NCI-H2227 treated with DMSO at 0.1 percent for 48 hours (cell line): ENCODE measurements at places on chromosomes 7 and 10.

- DNase-seq, result no peak
Observed at GRCh38 chr10:133458021-133458709, 4.4 kb downstream of the SCART1 start.

GRCh38 chr10:51878695-51879094 lies 179.3 kb upstream of the CSTF2T start:
- no peak for DNase-seq

DNA sequence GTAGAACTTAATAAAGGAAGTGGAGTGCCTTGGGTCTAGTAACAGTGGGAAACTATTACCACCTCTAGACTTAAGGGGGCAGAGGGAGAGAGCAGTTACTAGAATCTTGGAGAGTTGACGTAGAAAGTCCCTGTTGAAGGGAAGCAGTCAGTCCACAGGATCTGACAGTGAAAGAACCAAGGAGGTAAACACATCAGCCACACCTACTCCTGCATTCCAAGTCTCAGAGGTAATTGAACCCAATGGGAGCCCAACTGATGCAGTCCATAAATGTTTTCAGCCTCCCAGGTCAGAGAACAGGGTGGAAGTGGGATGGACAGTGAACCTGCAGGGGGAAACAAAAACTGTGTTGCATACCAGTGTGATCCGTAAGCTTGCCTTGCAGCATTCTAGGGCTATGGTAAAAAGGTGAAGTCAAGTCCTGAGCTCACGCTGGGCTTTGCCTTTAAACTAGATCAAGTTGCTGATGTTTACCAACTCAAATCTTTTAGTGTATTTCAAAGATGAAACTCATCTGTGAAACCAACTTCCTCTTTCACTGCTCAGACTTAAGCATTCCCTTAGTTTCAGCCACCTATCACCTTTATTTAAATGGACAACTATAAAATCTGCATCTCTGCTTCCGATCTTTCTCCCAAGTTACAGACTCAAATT lies 57.2 kb downstream of the SLC16A12 start:
- no peak for DNase-seq

DNA sequence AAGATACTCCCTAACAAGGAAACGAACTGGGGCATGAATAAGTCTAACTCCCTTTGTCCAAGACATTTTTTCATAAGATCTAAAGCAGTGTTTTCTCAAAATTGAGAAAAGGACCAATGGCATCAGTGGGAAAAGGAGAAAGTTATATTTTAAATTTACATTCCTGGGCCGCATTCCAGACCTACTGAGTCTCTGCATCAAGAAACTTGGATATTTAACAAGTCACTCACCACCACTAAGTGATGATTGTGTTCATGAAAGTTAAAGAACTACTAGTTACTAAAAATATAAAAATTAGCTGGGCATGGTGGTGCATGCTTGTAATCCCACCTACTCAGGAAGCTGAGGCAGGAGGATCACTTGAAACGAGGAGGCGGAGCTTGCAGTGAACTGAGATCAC lies 149.6 kb upstream of the MEOX2 start:
- no peak for DNase-seq

DNA sequence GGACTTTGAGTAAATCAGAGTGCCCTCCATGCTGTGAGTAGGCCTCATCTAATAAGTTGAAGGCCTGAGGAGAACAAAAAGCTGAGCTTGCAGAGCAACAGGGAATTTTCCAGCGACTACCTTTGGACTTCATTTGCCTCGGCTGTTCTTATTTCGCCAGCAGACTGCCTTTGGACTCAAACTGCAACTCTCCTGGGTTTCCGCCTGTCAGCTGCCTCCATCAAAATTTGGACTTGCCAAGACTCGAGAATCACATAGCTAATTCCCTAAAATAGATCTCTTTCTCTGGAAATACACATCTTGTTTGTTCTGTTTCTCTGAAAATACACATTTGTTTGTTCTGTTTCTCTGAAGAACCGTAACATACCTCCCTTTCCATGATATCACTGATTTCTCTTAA lies 93.8 kb downstream of the ITGB8 start:
- DNase-seq, result no peak

GRCh38 chr10:77737608-77738007 lies 100.0 kb upstream of the KCNMA1 start:
- DNase-seq, result no peak

DNA sequence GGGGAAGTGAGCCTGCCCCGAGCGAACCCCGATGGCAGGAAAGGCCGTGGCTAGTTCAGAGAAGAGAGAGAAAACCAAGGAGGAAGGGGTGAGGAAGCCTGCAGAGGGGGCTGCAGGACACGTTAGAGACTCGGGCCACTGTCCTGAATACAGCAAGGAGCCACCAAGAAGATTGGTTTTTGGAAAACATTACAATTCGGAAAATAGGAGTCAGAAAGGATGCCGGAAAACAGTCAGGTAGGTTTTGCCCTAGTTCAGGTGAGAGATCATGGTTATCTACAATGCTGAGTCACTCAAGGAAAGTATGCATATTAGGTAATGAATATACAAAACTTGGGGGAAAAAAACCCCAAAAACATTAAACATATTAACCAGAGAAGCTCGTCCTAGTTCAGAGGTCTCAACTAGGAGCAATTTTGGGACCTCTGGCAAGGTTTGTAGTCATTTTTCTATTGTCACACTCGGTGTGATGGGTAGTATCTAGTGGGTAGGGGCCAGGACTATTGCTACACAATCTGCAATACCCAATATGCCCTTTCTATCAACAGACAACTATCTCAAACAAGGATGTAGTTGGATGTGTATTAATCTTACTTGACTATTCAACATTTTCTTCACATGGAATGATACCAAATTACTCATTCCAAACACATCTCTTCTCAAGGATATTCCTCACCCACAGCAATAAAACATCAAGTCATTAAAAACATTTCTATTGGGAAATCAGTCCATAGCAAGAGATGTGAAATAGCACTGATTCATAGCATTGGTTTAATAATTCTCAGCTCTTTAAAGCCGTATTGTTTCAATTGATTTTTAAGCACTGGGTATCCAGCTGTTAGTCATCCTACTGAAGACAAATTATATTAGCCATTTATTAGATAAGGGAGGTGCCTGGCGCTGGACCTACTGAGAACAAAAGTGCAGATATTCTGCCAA lies 74.4 kb upstream of the RSU1 start:
- no peak for DNase-seq

DNA sequence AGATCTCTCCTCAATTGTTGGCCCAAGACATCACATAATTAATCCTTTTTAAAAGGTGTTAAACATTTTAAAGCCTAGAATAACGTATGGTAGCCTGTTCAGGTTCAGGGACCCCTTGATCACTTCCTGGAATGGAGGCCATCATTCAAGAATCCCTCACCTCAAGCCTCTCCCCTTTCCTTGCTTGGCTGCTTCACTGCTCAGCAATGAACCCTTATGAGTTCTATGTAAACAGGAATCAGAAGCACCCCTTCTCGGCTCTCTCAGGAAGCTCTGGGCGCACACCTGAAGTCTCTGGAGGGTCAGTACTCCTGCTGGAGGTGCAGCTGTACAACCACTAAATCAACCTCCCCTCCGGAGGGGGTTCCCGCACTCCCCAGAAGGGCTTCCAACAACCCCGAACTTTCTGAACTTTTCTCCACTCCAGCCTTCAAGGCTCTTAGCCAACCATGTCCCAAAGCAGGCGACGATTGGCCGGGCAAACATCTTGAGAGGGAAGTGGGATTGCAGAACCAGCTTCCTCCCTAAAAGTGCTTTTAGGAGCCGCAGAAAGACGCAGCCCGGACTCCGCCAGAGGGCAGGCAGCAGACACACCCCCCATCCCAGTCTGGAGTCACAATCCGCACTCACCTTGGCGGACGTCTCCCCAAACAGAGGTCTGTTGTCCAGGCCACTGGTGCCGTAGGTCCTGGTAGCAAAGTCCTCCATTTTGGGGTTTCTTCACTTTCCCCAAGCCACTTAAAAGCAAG lies 562 bp downstream of the TMEM243 start:
- no peak for DNase-seq

- DNase-seq, result no peak
Observed at GRCh38 chr7:80508440-80508839, 3.4 kb downstream of the GNAT3 start.

DNA sequence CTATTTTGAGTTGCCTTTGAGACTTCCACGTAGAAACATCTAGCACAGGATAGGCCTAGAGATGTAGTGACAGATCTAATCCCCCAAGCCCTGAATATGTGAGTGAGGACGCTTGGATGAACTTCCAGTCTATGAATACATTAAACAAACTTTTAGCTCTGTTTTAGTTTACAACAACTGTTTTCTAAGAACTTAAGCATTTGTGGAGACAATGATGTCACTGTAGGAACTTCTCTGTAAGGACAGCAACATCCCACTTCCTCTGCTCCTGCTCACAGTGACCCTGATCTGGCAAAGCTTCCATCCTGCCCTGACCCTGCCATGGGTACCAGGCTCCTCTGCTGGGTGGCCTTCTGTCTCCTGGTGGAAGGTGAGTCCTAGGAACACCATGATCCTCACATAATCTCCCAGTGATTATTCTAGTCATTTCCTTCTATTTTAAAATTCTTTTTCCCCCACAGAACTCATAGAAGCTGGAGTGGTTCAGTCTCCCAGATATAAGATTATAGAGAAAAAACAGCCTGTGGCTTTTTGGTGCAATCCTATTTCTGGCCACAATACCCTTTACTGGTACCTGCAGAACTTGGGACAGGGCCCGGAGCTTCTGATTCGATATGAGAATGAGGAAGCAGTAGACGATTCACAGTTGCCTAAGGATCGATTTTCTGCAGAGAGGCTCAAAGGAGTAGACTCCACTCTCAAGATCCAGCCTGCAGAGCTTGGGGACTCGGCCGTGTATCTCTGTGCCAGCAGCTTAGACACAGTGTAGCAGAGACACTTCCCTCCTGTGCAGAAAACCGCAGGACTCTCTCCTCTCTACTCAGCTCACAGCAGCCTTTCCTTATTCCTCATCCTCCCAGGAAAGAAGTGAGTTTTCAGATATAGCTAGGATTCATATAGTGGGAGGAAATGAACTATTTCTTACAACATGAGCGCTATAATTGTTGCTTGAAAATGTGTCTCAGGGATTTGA lies 194.4 kb upstream of the PRSS1 start:
- no peak for DNase-seq

GRCh38 chr10:75021379-75022249 lies 89.8 kb upstream of the SAMD8 start:
- DNase-seq, result no peak

GRCh38 chr10:30063099-30063498 lies 3.7 kb upstream of the JCAD start:
- DNase-seq, result no peak

DNA sequence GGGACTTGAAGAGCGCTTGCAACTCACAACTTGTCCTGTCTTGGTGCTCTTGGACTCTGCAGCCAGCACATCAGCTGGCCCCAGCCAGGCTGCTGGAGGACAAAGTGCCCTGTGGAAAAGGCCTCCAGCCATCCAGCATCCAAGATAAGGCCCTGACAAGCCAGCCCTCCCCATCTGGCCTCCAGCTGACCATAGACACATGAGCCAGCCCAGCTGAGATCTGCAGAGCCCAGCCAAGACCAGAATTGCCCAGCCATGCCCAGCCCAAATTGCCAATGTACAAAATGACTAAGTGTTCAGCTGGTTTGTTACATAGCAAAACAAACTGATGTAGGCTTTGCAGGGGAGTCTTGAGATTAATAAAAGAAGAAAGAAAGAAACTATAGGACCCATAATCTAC lies 36.0 kb upstream of the FRMD4A start:
- no peak for DNase-seq

DNA sequence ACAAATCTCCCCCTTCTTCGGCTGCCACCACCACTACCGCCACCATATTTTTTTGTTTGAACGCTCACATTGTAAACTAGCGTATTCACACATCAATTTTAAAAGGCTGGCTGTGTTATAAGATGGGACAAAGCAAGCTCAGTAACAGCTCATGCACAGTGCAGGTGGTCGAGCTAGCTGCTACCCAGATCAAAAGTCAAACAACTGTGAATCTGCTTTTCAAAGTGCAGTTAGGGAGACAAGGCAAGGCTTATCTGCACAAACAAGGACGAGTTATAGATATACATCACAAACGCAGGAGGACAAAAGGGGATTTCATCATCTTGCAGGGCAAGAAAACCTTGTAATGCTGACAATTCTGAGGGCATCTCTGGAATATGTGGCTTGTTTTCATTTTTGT lies 231.6 kb downstream of the VTI1A start:
- no peak for DNase-seq

DNA sequence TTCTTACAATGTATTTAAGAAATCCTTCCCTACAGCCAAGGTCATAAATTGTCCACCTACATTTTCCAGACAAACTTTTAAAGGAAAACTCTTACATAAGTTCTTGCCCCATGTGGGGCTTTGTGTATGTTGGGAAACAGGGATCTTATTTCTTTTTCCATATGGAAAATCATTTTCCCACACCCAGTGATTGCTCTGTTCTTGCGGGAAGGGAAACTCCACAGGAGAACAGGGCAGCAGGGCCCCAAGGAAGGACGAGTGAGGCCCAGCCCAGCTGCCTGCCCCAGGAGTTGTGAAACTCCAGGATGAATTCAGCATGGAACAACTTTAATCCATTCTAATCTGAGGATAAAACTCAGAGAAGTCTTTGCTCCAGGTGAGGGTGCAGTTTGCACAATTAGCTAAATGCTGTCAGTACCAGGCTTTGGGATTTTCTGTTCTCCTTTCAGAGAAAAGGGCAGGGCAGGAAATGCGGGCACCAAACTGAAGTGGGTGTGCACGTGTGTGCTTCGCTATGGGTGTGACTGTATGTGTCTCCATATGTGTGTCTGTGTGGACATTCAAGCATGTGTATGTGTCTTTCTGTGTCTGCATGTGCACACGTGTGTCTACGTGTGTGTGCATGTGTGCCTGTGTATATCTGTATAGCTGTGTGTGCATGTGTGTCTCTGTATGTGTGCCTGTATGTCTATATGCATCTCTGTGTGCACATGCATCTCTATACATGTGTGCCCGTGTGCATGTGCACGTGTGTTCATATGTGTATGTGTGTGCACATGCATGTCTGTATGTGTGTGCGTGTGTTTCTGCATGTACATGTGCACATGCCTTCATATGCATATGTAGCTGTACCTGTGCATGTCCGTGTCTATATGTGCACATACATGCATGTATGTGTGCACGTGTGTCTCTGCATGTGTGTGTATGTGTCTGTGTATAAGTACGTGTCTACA lies 102.0 kb upstream of the FAM20C start:
- DNase-seq, result no peak

- no peak for DNase-seq
Observed at GRCh38 chr10:8975535-8975934, 921.0 kb downstream of the GATA3 start.

DNA sequence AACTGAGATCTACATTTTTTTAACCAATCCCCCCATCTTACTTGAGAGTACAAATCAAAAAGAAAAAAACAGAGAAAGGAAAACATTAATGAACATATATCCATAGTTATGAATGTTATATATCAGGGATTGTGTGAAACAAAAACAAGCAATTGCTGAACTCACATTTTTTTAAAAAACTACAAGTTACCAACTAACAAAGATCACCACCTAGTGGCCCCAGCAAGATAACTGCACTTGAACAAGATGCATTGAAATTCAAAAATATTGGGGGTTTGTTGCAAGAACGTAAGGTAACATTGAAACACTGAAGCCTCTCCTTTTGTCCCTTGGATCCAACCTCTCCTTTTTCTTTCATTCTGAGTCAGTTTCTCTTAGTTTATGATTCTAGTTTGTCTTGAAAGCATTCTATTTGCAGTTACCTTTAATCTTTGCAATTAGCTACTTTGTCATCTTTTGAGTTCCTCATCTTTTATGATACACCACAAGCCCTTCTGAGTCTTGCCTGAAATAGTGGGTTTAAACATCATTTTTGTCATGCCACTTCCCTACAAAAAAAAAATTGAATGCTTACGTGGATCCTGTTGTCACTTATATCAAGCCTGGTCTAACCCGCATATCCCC lies 87.3 kb upstream of the TES start:
- DNase-seq, result no peak
